Stimulated activated CD4-positive, alpha-beta T cell treated with anti-CD3 and anti-CD28 coated beads, Interleukin-15, amount 100 ng/mL, for 48 hours (primary cell): ENCODE measurements at places on chromosomes 16 and 17.

- no peak for DNase-seq
Measured at GRCh38 chr17:29240477-29240876, 6.2 kb upstream of the CRYBA1 start.

DNA sequence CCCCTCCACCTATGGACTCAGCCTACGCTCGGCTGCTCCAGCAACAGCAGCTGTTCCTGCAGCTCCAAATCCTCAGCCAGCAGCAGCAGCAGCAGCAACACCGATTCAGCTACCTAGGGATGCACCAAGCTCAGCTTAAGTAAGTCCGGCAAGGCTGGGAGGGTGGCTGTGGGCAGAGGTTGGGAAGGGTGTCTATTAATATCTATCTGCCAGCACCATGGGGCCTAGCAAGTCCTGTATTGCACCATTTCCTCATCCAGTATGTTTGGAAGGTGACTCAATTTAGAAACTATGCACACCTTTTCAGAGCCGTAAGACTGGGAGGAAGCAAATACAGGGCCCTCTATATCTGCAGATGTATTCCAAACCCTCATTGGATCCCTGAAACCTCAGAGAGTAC, 45.0 kb upstream of the ARHGAP44 start:
- DNase-seq: no peak

DNA sequence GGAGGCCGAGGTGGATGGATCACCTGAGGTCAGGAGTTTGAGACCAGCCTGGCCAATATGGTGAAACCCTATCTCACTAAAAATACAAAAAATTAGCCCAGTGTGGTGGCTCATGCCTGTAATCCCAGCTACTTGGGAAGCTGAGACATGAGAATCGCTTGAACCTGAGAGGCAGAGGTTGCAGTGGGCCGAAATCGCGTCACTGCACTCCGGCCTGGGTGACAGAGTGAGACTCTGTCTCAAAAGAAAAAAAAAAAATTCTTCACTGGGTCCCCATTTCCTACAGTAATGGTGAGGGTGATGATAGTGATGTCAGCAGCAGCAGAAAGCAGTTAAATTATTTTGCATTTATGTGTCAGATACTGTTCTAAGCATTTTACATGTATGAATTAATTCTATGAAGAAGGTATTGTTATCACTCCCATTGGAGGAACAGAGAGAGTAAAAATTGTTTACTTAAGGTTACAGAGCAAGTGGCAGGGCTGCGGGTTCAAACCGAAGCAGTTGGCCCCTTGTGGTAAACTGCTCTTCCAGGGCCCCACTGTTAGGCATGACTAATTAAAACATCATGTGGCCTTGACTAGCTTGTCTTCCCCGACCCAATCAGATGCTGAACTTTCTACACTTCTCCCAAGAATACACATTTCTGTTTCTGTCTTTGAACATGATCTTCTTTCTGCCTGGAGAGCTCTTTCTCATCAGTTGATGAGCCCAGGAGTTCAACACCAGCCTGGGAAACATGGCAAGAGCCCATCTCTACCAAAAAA, 45.8 kb downstream of the STAT3 start:
- peak; percentile 50 for DNase-seq

DNA sequence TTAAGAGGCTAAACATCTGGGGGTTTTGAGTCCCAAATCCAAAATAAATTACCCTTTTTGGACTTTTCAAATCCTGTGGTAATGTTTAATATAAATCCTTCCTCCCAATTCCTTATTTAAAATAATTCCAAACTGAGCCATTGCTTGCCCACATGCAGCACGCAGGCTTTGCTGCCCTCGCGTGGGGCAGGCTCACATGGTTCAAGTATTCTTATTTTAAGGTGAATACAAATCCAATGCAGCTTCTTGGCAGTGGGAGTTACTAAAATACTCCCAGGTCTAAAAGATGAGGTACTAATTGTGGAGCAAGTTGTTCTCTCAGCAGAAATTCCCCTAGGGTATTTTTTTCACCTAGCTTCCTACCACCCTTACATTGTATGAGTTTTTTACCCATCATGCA, 33.0 kb downstream of the CYB561 start:
- DNase-seq: no peak

GRCh38 chr17:2398655-2399571, 1.9 kb downstream of the MNT start:
- DNase-seq: peak; percentile 42

DNA sequence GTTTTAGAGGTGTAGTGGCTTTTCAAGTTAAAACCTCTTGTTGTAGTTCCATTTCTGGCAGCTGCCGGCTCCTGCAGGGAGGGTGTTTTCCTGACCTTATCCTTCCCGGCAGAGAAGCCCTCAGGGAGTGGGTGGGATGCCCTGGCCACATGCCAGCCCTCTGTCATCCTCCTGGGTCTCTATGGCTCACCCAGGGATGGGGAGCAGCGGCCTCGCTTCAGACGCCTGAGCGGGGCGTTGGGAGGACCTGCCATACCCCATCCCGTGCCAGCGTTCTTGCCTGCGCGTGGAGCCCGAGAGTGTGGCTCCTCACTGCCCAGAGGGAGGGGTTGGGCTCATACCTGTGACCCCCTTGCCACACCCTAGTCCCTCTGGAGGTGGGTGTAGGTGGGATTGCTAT, 11.9 kb downstream of the KCNJ12 start:
- DNase-seq: no peak

DNA sequence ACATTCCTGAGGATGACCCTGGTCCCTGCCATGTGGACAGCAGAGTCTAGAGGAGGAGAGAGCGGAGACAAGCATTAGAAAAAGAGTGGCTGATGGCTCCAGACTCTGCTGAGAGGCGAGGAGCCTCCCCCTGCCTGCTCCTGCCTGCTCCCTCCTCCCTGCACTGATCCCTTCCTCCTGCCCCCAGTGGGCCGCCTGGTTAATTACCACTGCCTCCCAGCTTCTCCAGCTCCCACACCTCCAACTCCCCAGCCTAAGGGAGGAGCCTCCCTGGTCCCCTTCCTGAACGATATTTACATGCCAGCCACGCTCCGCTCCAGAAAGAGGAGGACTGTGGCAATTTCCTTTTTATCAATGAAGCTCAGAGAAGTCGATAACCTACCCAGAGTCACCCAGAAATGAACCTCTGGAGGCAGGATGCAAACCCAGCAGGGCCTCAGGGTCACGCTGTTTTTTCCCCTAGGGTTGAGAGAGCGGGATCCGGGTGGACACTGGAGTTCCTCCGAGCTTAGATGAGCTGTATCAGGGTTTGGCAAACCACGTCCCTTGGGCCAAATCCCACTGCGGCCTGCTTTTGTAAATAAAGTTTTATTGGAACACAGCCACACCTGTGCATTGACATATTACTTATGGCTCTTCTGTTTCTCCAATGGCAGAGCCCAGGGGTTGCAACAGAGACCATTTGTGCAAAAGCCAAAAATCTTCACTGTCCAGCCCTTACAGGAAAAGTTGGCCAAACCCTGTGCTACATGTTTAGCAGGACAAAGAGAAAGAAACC, 27.1 kb upstream of the JPH3 start:
- no peak for DNase-seq

- DNase-seq: no peak
Measured at GRCh38 chr16:29701214-29701555, 22.2 kb downstream of the QPRT start.

GRCh38 chr17:51365090-51365489, 104.7 kb downstream of the UTP18 start:
- DNase-seq: no peak

GRCh38 chr17:36594626-36595401, 3.1 kb downstream of the DHRS11 start:
- DNase-seq: no peak

DNA sequence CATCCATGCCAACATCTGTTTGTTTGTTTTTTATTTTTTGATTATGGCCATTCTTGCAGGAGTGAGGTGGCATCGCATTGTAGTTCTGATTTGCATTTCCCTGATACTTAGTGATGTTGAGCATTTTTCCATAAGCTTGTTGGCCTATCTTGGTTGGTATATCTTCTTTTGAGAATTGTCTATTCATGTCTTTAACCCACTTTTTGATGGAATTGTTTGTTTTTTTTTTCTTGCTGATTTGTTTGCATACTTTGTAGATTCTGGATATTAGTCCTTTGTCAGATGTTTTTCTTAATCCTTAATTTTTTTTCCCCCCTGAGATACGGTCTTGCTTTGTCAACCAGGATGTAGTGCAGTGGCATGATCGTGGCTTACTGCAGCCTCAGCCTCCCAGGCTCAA, 43.0 kb downstream of the RNF135 start:
- no peak for DNase-seq

DNA sequence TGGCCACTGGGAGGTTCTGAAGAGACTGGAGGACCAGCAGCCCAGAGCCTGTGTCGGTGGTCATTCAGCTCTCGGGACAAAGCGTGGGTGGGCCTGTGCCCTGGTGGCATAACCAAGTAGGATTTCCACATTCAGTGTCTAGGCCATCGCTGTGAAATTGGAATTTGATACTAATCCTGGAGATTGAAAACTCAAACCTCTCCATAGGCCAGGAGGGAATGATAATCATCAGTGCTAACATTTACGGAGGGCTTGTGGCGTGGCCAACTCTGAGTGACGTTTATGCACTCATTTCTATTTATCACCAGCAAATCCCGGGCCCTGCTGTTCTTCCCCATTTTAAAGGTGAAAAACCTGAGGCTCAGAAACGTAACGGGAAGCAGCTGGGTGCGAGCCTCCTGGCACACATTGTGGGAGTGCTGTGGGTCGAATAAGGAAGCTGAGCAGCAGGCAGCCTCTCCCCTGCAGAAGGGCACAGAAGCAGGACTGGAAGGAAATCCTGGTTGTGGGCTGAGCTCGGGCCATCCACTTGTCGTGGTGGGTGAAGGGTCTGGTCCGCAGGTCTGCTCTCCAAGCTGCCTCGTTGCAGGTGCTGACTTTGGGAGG, 33.1 kb downstream of the RAI1 start:
- DNase-seq: no peak

DNA sequence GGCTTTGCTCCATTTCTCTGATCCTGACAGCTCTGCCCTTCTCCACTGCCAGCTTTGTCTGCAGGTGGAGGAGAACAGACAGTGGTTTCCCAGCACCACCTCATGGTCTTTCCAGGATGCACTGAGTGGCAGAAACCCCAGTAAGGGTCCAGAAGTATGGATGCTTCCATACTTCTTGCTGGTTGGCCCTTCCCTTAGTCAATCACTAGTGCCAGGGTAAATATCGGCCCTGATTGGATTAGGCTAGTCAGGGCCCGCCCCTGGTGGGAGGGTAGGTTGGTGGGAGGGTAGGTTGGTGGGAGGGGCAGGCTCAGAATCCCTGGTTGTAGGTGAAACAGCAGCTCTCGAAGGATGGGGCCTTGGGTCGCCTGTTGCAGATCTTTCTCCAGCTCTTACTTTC, 10.2 kb downstream of the RNF213 start:
- no peak for DNase-seq

DNA sequence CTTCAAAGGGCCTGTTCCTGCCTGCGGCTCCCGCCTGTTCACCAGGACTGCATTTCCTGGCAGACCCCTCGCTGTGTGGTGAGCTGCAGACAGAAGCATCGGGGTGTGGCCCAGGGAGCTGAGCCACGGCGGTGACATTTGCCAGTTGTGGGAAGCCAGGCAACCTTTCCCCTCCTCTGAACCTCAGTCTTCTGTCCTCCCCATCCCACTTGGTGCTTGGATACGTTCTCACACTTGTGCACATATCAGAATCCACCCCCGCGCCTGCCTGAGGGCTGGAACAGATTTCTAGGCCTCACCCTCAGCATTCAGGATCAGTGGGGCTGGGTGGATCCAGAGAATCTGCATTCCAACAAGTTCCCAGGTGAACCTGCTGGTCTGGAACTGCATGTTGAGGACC, 63.5 kb downstream of the CRISPLD2 start:
- no peak for DNase-seq

GRCh38 chr17:57296231-57296630, 39.9 kb downstream of the MSI2 start:
- no peak for DNase-seq

DNA sequence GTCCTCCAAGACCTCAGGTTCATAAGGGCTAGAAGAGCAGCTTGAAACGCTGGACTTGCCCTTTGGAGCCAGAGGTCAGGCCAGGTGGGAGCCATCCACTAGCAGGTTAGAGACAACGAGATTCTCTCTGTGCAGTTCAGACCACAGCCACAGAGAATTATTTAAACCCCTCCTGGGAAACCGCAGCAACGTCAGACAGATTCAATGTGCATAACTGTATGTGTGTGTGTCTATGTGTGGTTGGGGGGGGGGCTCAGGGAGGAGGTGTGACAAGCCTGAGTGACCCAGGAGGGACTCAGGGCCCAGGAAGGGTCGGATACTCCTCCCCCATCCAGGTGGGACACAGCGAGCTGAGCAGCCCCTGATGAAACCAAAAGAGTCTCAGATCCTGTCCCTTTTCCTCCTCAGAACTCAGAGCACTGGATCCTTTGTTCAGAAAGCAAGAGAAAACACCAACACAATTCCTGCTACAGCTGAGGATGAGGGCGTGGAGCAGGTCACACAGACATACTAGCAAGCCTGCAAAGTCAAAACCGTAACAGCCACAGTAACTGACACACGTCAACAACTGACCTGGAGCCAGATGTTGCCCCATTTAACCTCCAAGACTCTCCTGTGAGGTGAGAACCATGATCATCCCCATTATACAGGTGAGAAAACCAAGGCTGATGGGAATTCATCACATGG, 66.8 kb downstream of the XYLT1 start:
- no peak for DNase-seq

DNA sequence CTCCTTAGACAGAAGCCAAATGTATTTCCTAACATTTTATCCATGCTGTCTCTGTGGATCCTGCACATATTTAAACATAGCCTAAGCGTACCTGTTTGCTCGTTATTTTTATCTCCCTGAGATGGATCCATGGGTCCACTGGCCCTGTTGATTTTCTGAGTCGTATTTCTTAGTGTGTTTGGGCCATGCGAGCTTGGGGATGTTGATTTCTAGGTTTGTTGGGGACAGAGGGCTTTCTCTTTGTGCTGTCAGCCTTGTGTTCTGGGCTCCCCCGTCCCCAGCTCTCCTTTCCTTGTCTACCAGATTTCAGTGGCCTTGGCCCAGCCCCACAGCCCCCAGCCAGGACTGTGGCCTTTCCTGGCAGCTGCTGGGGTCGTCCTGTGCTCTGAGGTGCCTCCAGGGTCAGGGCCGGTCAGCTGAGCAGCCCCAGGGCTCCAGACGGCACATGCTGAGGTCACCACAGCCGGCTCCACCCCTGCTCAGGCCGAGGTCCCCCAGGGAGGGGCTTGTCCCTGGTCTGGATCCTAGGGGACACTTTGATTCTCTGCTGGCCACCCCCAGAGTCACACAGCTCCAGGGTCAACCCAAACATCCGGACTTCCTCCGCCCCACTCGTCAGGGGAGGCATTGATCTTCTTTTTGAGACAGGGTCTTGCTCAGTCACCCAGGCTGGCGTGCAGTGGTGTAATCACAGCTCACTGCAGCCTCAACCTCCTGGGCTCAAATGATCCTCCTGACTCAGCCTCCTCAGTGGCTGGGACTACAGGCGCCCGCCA, 4.4 kb downstream of the SSTR5 start:
- DNase-seq: no peak

DNA sequence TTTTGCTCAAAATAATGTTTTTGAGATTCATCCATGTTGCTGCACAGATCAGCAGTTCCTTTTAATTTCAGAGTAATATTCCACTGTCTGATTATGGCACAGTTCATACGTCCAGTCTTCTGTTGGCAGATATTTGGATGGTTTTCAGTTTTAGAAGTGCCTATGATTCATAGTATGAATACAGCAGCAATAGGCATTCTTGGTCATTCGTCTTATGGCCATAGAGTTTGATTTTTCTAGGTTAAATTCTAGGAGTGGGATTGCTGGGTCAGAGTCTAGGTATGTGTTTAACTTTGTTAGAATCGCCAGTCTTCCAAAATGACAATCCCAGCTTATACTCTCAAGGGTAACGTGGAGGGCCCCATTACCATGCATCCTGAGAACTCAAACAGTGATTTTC, 11.5 kb upstream of the IL34 start:
- no peak for DNase-seq

- no peak for DNase-seq
Measured at GRCh38 chr16:88962478-88963152, 14.4 kb downstream of the CBFA2T3 start.
